ENCODE measurements at places on chromosomes 6 and 20.

GRCh38 chr6:103080497-103080896, 1687.0 kb downstream of the GRIK2 start:
- no peak for DNase-seq

GRCh38 chr20:36270744-36271638, 34.7 kb downstream of the AAR2 start:
- DNase-seq = no peak

GRCh38 chr6:107511511-107511993, 21.6 kb downstream of the SOBP start:
- DNase-seq = no peak

DNA sequence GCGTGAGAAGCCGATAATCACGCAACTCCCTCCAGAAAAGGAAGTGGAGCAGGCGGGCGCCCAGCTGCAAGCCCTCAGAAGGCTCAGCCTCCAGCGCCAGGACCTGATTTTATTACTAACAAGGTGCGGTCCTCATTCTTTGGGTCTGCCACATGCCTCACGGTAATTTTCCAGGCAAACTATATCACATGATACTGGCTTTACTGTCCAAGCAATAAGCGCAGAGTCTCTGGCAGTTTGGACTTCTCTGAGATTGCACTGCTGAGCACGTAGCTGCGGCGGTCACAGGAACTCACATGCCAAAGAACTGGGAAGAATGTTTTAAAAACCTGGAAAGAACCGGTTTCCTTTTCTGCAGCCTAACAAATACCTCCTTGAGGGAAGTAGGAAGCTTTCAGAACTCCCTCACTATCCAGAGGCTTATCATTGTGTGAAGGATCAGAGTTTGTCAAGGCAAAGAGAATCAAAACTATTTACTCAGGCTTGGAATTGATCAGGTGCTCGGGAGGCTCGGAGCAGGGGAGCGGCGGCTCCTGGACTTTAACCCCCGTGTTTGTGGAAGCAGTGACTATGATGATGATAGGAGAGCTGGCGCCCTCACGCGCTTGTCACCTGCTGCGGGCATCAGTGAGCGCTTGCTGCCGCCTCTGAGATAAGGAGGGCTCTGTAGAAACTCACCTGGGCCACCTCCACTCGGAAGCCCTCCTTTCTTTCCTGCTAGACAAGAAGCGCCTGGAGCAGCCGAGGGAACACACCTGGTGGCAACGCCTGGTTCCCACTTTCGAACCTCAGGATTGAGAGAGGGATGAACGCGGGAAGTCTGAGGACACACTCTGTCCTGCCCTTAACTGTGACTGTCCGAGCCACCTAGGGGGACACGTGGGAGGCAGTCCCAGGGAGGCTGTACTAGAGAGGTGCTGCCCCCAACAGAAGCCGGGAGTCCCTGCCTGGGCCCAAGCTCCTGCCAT, 27.2 kb upstream of the SYNJ2 start:
- no peak for DNase-seq

DNA sequence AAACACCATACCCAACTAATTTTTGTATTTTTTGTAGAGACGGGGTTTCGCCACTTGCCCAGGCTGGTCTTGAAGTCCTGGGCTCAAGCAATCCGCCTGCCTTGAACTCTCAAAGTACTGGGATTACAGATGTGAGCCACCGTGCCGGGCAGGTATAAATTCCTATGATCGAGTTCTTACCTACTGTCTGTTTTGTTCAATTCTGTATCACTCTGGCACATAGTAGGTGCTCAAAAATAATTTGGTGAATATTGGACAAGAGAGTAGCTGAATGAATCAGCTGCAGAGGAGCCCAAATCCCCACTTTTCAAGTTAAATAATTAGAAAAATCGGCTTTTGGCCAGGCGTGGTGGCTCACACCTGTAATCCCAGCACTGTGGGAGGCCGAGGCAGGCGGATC, 13.7 kb upstream of the ZMYND8 start:
- DNase-seq = no peak

GRCh38 chr20:4169360-4170190, 154.2 kb upstream of the RNF24 start:
- DNase-seq = no peak

DNA sequence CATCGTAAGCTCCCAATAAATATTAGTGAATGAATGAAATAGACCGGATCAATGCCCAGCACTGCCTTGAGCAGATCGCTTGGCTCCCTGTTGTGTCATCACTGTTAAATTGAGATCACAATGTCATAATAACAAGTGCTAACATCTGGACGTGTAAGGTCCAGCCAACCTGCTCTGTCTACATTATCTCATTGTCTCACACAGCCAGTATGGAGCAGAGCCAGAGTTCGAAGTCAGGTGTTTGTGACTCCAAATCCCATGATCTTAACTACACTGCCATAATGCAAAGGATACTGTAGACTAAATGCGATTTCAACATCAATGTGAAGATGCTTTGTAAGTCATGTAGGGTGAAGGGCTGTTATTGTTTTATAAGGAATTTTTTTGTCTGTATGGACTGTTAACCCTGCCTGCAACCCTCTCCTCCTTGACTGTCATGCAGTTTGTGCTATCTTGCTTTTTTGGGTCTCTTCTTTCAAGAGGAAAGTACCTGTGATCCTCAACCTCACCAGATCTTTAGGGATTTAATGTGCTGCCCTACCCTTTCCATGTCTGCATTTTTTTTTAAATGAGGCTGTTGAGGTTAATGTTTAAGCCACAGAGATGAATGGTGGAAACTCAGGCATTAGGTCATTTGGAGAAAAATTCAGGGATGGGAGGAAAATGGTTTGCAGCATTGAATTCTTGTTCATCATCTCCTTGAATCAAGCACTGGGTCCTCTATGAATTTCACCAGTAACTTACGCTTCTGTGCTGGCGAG, 49.0 kb upstream of the OCSTAMP start:
- no peak for DNase-seq

DNA sequence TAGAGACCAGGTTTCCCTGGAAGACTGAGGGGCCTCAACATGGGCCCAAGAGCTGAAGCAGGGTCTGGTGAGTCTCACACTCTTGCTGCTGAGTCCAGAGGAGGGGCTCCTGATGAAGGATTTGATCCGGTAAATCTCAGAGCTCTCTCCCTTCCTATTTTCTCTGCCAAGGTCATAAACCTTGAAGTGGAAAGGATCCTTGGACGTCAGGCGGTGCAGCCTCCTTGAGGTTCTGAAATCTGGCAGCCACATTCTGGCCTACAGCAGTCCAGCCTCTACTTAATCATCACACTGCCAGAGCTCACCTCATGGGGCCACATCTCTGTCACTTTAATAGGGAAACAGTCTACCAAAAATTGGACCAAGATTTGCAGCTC, 24.0 kb downstream of the ACSS1 start:
- no peak for DNase-seq

Measured in stimulated activated CD4-positive, alpha-beta T cell treated with anti-CD3 and anti-CD28 coated beads, TNF-alpha, amount 100 ng/mL, for 24 hours (primary cell).